ENCODE measurements at places on chromosomes 1 and 21. TPM values are rescaled to one million over a fixed set of nuclear protein-coding genes. Genes with fewer than 3 reads are reported as not detected.

Gene S100B
- total RNA-seq = 31.9 TPM

Gene TRAF3IP3
- 1.4 TPM for total RNA-seq

Gene PLA2G2C
- not detected for total RNA-seq

Gene BMP8B
- total RNA-seq = 1.6 TPM

DNA sequence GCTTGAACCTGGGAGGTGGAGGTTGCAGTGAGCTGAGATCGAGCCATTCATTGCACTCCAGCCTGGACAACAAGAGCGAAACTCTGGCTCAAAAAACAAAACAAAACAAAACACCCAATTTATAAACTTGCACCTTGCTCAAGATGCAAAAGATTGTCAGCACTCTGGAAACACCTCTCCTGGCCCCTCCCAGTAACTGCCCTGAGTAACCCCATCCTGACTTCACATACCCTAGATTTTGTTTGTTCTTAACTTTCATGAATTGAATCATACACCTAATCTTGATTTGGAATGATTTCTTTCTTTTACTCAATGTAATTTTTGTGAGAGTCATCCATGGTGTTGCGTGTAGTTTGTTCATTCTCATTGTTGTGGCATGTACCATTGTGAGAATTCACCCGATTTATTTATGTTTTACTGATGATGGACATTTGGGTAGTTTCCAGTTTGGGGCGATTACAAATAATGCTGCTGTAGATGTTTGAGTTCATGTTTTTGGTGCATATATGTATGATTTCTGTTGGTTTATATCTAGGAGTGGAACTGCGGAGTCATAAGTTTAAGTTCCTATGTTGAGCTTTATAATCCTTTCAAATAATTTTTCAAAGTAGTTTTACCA is 10.4 kb downstream of the NECAP2 start:
- DNase-seq = no peak

DNA sequence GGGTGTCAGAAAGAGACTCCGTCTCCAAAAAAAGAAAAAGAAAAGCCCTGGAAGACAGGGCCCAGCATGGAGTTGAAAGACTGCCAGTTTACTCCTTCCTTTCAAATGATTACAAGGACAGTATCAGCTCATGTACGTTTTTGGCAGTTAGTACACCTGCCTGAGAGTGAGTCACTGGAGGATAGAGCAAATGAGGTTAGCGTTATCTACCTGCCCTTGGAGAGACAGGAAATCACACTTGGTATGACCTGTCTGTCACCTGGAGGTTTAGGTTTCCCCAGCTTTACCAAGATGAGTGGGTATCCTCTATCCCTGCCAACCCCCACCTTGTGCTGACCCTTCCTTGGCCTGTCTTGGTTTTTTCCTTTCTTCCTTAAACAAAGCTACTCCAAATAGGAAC is 96.8 kb upstream of the BMP8A start:
- DNase-seq = no peak

GRCh38 chr21:42692688-42693087 is 39.3 kb downstream of the PDE9A start:
- no peak for DNase-seq

DNA sequence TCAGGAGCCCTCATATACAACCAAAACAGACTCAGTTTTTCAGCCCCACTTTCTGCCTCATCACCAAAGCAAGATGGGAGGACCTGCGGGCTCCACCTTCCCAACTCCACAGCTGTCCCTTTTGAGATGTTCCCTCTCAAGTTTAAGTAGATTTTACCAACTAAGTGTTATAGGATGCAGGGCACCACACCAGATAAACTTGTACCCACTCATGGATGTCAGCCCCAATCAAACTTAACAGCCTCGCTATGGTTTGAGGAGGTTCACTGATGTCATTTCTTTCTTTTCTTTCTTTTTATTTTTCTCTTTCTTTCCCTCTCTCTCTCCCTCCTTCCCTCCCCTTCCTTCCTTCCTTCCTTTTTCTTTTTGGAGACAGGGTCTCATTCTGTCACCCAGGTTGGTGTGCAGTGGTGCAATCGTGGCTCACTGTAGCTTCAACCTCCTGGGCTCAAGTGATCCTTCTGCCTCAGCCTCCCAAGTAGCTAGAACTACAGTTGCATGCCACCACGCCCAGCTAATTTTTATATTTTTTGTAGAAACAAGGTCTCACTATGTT is 13.4 kb downstream of the CD58 start:
- no peak for DNase-seq

DNA sequence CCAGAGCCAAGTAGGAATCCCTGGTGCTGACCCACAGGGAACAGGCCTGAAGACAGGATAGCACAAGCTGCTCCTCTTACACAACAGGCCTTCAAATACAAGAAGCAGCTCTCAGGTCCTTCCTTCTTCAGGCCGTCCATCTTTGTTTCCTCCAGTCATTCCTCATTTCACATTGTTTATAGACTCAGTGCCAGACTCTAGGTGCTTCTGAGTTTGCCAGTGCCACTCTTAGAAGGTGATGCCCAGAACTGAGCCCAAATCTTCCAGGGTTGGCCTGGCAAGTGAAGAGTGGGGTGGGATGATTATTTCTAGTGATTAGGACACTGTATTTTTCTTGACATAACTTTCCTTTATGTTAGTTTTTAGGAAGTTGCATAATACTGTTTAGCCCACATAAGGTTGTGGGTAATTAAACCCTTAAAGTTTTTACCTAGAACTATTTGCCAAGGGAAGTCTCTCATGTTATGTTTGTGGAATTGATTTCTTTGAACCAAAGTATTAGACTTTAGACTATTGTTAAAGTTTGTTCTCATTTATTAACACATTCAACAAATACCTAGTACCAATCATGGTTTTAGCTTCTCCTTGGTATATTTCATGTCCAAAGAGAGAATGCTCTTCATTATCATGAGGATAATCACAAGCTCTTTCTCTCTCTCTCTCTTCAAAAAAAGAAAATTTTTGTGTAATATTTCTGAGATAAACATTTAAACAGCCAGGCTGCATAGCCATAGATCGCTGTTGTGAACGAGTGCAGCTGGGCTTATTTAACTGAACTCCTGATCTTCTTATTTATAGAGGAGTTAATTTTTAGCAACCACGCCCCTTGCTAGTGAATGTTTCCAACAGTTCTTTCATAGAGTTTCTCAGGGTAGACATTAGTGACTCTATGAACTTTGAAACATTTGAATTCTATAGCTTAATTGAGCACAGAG is 47.7 kb downstream of the PGM1 start:
- no peak for DNase-seq
